ENCODE measurements at places on chromosomes 1 and 21.

- DNase-seq = no peak
Observed at GRCh38 chr1:242629396-242629795, 104.9 kb upstream of the PLD5 start.

DNA sequence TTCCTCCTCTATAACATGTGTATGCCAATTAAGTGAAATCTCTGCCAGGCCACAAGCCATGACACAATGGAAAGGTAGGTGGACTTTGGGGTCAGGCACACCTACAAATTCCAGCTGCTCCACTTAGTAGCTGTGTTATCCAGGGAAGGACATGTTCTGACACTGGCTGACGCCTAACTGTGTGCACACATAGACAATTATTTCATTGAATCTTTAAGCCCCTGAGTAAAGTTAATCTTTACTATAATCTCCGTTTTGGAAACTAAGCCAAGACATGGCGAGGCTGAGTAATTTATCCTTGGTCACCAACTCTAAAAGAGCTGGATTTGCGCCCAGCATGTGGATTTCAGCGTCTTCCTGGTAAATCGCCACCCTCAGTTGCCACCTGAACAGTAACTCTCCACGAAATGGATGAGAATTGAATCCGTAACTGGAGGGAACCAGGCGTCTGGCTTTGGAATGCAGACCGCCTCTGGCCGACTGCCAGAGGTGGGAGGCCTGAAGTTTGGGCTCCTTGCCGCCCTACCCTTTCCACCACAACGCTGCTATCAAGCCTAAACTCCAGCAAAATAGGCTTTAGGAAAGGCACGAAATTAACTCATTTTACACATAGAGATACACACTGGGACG is 888 bp upstream of the SNRPE start:
- no peak for DNase-seq

- no peak for DNase-seq
Observed at GRCh38 chr21:36873513-36873912, 93.0 kb downstream of the HLCS start.

DNA sequence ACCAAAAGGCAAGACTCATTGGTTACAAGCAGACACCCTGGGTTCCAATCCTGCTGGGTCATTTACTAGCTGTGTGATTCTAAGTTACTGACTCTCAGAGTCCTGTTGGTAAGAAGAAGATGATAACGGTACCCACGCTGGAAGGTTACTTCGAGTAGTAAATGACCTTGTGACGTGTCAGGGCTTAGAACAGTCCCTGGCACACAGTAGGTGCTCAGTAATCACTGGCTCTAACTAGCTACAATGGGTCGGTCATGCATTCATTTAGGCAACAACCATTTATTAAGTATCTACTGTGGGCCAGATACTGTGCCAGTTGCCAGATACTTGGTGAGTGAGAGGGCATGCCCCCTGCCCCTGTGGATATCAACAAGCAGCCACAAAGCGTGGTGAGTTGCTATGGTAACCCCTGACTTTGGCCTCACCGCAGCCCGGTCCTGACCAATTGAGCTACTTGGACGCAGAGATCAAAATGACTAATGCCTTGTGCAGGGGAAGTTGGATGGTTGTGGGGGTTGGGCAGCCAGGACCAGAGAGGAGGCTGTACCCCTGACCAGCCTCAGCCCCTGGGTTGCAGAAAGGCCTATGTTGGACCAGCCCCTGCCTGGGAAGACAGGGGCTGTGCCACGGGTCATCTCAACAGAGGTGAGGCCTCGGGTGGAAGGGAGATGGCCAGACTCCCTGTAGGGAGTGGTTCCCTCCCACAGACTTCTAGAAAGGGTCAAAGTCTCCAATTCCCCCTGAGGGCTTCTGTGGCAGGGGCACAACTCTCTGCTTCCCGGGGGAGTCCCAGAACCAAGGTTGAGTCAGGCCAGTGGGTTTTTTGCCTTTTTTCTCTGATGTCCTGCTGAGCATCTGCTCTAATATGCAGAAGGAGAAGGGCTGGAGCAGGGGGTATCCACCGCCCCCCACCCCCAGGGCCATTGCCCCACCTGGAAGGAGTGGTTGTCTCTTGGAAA is 16.0 kb downstream of the DHRS3 start:
- peak; percentile 78 for DNase-seq

GRCh38 chr1:223885614-223886013 is 39.9 kb upstream of the TP53BP2 start:
- no peak for DNase-seq
